ENCODE measurements at places on chromosomes 1 and 21.

DNA sequence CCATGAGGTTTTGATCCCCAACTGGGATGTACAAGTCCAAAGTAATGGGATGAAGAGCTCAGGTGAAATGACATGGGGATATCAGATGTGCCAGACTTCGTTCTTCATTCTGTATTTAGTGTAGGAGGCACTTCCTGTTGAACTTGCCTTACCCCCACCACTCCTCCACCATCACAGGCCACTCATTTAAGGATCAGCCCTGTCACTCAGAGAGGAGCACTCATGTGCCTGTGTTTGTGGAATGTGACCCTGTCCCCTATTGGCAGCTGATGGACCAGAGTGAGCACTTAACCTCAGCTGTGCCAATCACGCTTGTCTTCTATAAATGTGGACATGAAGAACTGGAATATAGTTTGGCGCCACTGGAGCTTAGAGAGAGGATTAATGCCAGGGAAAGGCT lies 91.4 kb upstream of the CTTNBP2NL start:
- no peak for DNase-seq

DNA sequence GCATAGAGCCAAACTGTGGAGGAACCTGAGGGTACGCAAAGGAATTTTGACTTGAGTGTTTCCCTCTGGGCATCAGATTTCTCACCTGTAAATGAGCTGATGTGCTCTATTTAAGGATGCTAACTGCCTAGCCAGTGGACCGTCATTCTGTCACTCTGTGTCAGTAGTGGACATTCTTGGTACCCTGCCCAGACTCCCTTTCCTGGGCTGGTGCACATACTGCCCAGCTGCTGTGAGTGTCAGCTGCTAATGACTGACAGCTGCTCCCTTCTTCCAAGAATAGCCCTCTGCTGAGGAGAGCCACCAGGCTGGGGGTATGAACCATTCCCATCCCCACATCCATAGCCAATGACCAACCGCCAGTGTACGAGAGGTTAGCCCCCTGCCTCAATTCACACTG lies 193.1 kb upstream of the DAB1 start:
- DNase-seq: no peak

- no peak for DNase-seq
These were observed 36.5 kb downstream of the MCOLN2 start for GRCh38 chr1:84960371-84960770.

DNA sequence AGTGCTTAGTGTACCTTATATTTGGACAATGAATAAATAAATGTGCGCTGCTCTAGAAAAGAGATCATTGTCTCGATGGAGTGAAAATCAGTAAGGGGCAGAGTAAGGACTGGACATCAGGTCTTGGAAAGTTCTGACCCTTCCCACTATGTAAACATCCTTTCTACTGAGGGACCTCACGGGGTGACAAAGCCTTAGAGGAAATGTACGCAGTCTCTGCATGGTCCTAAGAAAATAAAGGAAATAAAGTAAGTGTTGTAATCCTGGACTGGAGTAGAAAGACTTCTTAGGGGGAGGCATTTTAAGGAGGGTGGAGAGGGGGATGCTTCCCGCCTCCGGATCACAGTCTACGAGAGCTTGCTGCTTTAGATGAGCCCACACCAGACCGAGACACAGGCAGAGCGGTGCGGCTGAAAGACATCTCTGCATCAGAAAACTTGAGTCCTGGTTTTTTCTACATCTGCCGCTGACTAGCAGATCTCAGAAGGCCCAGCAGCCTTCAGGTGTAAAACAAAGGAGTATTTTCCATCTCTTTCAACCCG lies 22.3 kb upstream of the GPR137B start:
- no peak for DNase-seq

DNA sequence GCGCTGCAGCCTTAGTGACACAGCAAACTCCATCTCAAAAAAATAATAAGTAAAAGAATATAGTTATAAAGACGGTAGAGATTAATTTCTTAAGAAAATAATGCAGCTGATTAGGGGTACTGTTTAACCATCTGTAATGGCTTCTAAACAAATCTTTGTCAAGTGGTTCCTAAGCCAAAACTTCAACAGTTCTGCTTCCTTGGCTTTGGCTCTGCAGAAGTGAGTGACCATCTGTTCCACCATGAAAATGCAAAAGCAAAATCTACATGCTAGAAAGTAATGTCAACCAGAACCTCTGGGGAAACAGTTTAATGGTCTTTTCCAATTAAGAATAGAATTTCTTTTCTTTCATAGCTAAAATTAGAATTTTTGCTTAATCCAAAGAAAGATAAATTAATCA lies 8.3 kb upstream of the SH2D5 start:
- no peak for DNase-seq

GRCh38 chr1:222629921-222630535 lies 12.1 kb downstream of the MIA3 start:
- DNase-seq: no peak

DNA sequence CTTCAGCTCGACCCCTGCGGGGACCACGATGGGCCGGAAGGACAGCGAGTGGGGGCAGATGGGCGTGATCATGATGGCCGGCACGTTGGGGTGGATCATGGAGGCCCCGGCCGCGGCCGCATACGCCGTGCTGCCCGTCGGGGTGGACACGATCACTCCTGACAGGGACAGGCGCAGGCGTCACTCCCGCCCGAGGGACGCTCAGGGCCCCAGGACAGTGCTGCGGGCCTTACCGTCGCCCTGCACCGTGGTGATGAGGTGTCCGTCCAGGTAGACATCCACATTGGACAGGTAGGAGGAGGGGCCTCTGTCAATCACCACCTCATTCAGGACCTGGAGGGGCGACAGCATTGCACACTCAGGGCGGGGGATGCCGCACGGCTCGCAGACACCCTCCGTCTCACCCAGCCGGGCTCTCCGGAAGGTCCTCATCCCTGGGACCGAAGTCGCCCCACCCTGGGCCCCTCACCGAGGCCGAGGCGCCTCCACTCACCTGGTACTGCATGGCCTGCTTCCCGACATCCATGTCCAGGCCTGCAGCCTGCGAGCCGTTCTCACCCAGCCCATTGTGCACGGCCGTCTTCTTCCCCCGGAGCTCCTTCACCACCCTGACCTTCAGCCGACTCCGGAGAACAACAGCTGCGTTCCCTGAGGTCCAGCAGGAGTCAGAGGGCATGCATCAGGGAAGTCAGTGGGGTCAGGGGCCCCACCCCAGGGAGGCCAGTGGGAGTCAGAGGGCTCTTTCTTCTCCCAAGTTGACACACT lies 24.0 kb downstream of the NADK start:
- no peak for DNase-seq

- peak; percentile 74 for DNase-seq
These were observed 20.9 kb upstream of the VPS13D start for GRCh38 chr1:12208764-12209494.

DNA sequence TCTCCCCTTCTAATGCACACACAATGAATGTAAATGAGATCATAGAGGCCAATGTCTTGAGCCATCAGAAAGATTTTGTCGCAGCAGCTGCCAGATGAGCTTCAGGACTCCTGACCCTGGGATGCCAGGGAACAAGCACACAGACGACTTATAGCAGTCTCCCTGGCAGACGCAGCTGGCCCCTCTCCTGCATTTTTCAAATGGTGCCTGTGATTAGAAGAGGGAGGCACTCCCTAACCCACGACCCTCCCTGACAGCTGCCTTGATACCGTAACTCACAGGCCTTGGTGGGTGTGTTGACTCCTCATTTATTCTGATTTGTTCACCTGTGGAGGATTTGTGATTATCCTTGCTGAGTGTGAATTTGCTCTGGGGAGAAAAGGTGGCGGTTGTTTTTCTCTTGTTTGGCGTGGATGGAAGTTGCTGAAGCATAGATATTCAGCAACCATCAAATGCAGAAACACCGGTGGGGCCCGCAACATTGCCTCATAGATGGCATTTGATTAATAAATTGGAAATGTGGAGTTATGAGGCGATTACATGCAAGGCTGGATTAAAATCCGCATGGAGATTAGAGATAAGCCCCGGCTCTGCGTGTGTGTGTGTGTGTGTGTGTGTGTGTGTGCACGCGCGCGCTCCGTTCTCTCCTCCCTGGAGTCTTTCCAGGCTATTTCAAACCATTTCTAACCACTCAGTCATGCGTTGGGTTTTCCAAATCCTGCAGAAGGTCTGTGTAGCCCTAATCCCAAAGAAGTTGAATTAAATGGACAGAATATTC lies 2.1 kb upstream of the RD3 start:
- no peak for DNase-seq

DNA sequence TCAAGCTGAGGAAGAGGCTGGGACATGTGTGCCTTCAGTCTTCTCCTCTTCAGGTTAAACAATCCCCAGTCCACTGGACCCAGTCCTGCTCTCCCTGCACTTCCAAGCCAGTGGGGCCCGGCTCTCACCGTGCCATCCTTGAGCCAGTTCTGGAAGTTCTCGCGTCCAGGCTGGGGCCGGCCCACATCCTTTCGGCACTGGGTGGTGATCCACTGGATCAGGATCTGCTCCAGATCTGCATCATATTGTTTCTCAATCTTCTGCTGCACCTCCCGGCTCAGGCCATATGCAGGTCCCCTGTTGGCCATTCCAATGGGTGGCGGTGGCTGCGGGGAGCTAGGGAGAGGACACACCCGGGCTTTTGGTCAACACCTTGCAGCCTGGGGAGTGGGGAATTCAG lies 5.1 kb downstream of the TAGLN2 start:
- DNase-seq: no peak

- DNase-seq: no peak
These were observed 10.7 kb downstream of the INTS7 start for GRCh38 chr1:212024469-212025149.

DNA sequence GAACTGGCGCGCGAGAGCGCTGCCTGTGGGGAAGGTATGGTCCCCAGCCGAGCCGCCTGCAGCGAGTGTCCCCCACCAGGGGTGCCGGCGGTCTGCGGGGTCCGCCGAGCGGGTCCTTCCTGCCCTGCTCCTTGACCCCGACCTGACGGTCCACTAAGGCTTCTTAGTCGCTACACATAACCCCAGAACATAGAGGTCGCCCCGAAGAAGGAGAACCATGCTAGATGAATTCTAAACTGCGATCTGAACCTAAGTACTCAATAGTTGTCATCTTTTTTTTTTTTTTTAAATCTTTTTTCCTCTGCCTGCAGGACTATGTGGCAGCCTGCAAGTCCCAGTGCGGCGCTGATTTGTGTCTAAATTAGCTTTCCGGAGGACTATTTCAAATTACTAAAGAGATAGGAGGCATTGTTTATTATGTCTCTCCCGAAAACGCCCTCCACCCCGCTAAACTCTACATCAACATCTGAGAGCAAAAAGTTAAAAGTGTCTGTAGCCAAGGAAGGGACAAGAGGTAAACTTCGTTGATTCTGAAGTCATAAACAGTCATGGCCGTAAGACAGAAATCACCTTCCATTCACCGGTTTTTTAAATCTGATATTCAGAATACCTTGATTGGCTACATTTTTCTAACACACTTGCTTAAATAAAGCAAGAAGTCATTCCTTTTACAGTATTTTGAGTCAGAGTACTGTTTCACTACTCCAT lies 476 bp downstream of the AXDND1 start:
- DNase-seq: no peak

DNA sequence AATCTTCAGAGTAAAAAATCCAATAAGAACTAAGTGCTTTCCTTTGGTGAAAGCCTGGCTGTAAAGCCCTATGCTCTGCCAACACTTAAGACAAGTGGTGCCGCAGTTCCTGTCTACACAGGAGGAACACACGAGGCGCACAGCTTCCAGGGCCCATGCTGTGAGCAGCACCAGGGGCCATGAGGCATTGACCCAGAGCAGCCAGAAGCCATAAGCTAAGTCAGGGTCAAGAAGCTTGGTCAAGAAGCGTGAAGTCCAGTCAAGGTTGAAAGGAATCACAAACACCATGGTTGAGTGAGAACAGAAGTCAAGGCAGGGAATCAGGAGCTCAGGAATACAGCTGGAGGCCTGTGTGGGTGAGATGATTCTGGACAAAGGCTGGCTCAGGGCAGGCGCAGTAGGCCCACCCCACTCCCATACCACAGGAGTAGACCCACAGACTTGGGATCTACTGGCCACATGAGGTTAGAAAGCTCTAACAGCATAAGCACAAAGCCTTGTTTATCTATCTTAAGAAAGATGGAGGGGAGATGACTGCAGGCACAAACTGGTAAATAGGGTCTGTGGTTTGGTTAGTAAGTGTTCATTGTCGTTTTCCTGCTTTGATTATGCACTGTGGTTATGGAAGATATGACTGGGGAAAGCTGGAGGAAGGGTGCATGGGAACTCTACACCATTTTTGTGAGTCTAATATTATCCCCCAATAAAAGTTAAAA lies 42.9 kb upstream of the RCAN3 start:
- no peak for DNase-seq

DNA sequence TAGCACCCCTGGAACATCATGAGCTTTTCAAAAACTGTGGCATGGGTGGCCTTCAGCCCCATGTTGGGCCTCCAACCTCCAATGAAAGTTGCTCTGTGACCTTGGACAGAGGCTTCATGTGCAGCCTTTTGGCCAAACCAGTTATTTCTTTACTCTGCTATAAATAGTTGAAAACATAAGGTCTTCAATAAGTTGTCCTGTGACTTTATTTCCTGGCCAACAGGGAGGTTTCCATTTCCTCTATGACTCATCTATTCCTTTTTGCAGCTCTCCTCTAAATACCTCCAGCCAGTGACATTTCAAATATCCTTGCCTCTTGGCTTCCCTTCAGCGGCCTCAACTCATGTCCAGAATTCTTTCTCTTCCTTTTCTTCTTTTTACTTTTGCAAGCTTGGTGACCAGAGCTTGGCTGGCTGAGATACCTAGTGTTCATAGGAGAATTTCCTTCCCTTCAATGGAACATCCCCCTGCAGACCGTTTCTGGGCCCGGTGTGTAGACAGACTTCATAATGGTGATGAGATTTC lies 22.7 kb upstream of the TRIM67 start:
- no peak for DNase-seq

- no peak for DNase-seq
These were observed 11.4 kb upstream of the PCBP3 start for GRCh38 chr21:45632160-45632559.

Data from activated CD8-positive, alpha-beta memory T cell treated with anti-CD3 and anti-CD28 coated beads for 4 hours (primary cell).